ENCODE measurements at places on chromosomes 2 and 18. TPM values are rescaled to one million over a fixed set of nuclear protein-coding genes. Genes with fewer than 3 reads are reported as not detected.

Gene SOWAHC
- total RNA-seq = 19.5 TPM

DNA sequence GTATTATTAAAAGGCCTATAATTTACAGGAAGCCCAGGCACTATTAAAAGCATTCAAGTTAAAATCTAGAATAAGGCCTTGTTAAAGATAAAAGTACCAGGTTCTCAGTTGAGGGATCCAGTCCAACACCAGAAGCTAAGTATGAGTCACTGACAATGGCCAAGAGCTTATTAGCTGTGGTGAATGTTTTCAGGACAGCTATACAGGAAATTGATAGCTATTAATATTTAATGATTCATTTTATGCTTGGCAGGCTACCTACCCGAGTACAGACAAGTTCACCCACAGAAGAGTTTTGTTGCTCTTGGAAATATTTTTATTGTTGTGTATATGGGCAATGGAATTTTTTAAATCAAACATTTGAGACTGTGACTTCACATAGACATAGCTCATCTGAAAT is 729.6 kb upstream of the ZNF804A start:
- no peak for DNase-seq

GRCh38 chr2:232886632-232887031 is 16.6 kb downstream of the SNORC start:
- DNase-seq = no peak

DNA sequence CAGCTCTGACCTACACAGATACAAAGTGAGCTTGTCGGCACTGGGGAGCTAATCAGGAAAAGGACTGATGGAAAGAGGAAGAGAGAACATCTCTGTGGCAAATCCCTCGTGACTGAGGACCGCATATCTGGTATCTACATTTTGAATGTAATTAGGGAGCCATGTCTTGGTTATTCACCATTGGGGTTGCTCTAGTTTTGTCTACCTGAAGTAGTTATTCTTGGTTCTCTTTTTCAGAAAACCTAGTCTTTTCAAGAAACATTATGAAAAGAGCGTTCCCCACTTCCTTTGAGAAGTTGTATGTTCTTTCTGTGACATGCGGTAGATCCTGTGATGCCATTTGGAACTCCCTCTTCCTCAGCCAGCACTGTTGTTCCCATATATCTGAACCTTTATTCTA is 104.4 kb downstream of the DOCK10 start:
- DNase-seq = no peak

DNA sequence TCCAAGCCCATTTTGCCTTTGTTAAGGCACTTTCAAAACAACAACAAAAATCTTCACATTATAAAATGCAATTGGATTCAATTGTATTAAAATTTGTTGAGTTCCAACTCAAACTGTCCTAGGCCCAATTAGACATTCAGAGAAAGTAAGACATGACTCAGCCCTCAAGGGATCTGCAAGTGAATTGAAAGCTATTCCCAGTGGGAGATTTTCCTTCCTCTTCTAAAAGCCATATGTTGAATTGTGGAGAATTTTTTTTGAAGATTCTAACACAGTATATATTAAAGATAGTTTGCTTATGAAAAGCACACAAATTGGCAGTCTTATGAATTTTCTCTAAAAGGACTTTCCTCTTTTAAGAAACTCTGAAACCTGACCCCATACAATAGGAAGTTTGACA is 268.0 kb upstream of the PARD3B start:
- no peak for DNase-seq

Gene SPEG
- 22.4 TPM for total RNA-seq

Gene ANKRD53
- 3.7 TPM for total RNA-seq

GRCh38 chr2:62293490-62294271 is 97.8 kb downstream of the B3GNT2 start:
- DNase-seq = peak; percentile 45

Gene SPIRE1
- 15.3 TPM for total RNA-seq

GRCh38 chr2:152386266-152386665 is 51.3 kb downstream of the FMNL2 start:
- no peak for DNase-seq

GRCh38 chr2:65292106-65292400 is 64.4 kb downstream of the ACTR2 start:
- no peak for DNase-seq

- DNase-seq = no peak
These were observed 14.9 kb downstream of the TRMT61B start for GRCh38 chr2:28855193-28855592.
